ENCODE measurements at places on chromosomes 16 and 17.
A peak's percentile ranks its signal among the peaks of the same experiment; 100 is the strongest.

DNA sequence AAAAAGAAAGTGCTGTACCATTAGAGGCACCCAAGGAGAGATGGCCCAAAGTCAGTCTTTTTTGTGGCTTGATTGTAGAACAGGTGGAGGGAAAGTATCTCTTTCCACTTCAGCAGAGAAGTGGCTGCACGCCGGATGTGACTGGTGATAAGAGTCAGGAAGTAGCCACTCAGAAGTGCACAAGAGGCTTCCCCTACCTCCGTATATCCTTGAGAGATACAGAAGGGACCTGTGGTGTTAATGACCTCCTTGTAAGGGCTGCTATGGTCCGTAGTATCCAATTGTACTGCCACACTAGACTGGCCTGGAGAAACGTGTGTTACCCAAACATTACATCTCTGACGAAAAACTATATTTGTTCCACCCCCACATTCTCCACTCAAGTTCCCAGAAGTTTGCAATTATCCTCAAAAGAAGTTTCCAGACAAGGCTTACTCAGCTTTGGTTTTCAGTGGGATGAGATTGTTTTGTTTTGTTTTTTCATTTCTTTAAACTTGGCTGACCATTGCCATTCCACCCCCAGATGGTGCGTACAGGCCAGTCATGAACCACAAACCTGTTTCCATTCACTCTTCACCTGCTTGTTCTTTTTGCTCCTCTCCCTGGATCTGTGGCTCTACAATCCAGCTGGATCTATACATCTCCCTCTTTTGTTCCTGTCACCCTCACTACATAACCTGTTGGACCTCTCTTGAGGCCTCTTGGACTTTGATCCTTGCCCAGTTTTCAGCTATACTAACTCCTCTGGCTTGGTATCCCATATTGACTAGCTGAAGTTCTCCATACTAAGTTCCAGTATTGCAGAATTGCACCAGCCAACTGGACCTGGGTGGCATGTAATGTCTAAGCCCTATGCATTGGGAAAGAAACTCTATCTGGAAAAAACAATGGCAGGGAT is 20.7 kb upstream of the MED13 start:
- no peaks in the 10 kb centered on the region for H3K36me3 ChIP-seq
- H3K27me3 ChIP-seq, result peaks cover 2% of the 10 kb centered on the region
- peaks cover 14% of the 10 kb centered on the region for H3K4me1 ChIP-seq
- no peak overlapping the region for H3K27ac ChIP-seq
- no peak overlapping the region for H3K4me3 ChIP-seq

DNA sequence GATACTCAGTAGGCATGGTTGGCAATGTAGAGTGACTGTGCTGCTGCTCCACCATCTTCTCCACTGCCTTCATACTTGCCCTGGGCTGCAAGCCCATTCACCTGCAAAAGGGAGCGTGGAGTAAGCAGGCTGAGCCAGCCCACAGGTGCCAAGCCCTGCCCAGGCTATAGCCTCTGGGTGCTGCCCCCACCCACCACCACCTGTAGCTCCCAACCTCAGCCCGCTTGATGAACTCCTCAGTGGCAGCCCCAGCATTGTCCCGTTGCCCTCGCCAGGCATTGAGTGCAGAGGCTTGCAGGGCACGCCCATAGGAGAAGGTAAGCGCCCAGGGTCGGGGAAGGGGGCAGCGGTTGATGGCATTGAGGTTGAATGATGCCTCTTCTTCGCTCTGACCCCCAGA is 2.2 kb upstream of the PIGS start:
- H3K4me3 ChIP-seq, result no peak overlapping the region
- no peak for DNase-seq
- H3K27me3 ChIP-seq, result no peaks in the 10 kb centered on the region
- no peak overlapping the region for H3K27ac ChIP-seq

DNA sequence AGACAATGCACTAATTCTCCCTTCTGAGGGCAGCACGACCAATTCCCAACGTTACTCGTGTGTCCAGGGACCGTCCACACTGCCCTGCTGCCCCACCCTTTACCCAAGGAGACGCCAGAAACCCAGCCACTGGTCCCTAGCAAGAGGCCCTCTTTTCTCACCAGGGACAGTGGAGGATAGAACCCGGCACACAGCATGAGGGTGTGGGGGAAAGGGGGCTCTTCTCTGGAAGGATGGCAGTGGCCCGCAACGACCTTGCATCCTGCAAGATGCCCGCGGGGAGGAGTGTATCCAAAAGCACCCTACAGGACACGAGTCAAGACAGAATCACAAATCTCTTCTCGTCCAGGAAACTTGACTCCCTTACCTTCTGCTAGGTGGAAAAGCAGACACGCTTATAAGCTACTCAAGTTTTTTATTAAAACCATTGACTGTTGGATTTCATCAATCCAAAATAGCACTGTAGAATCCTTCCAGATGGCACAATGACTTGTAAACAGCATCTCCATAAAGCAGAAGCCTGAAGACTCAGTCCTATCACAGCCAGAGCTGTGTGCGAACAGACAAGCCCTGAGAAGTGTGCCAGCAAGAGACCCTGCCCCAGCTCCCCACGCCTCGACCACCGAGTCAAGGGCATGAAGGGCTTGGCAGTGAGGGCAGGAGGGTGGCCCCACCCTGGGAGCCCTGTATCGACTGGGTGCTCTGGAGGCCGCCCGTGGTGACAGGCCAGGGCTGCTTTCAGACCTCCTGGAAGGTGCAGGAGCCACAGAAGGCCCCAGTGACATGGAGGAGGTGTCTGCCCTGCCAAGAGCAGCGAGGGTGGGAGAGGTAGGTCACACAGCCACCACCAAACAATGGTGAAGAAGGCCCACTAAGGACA is 103.8 kb downstream of the ANKRD11 start:
- H3K4me3 ChIP-seq, result peak overlapping the region; percentile 57
- DNase-seq, result no peak
- no peaks in the 10 kb centered on the region for H3K27me3 ChIP-seq
- peak overlapping the region; percentile 27 for H3K27ac ChIP-seq
- peaks cover 11% of the 10 kb centered on the region for H3K36me3 ChIP-seq
- H3K4me1 ChIP-seq, result peaks cover 51% of the 10 kb centered on the region

DNA sequence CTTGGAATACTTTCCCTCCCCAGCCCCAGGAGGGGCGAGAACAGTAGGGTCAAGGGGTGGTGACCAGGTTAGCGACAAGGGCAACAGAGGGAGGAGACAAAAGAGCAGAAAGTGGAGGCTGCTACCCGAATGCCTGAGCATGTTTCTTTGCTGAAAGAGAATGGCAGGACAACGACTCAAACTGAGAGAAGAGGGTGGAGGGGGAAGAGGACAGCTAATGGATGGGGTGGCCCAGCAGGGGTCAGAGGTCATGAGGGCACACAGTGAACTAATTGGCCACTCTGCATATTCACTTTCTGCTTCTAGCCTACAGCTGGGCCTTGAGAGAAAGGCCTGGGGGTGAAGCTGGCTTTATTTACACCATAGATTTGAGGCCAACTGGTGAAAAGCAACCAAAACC is 19.1 kb upstream of the DDX52 start:
- H3K27ac ChIP-seq, result no peak overlapping the region
- no peak overlapping the region for H3K4me3 ChIP-seq
- DNase-seq, result no peak
- no peaks in the 10 kb centered on the region for H3K4me1 ChIP-seq
- H3K36me3 ChIP-seq, result no peaks in the 10 kb centered on the region

DNA sequence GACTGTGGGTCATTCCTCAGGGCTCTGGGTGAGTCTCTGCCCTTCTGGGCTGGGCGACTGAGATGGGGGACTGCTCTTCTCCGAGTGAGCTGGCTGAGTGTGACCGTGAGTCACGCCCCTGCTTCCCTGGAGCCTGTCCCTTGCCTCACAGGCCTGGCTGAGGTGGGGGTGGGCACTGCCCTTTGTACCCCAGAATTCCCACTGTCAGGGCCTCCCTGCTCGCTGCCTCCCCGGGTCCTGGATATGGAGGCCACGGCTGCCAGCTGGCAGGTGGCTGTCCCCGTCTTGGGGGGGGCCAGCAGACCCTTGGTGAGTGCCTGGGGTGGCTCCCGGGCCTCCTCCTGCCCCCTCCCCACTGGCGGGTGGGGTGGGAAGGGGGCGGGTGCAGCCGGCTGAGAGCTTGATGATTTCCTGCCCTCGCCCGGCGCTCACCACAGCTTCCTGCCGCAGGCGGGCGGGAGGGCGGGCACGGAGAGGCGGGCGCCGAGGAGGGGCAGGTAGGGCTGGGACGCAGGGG is at the start of gene LAT:
Gene LAT (plus strand): TSS at position 434 of the 517 bp plus-strand sequence. CDS start 366 bp downstream, outside the sequence.
- peaks cover 77% of the 10 kb centered on the region for H3K36me3 ChIP-seq
- H3K4me1 ChIP-seq, result peaks cover 33% of the 10 kb centered on the region
- peak within 1 kb of the TSS; percentile 99 for H3K4me3 ChIP-seq
- peak; percentile 76 for DNase-seq
- no peaks in the 10 kb centered on the region for H3K27me3 ChIP-seq
